ENCODE measurements at places on chromosomes 16 and 17. TPM values are rescaled to one million over a fixed set of nuclear protein-coding genes. Genes with fewer than 3 reads are reported as not detected.

Gene KRT36
- not detected for polyA plus RNA-seq

Gene CLDN7
- 3.5 TPM for polyA plus RNA-seq

Gene KRT27
- not detected for polyA plus RNA-seq

Gene IRX6
- not detected for polyA plus RNA-seq

Gene ZNF19
- 2.9 TPM for polyA plus RNA-seq

Gene ICAM2
- polyA plus RNA-seq: 274 TPM

Gene WFIKKN2
- polyA plus RNA-seq: not detected

Gene NPIPA2
- polyA plus RNA-seq: not detected

Gene KRTAP4-3
- not detected for polyA plus RNA-seq

Gene PTGES3L
- not detected for polyA plus RNA-seq

Gene TPPP3
- polyA plus RNA-seq: not detected

Gene ZG16B
- polyA plus RNA-seq: not detected
